ENCODE measurements at places on chromosomes 16 and 17.

GRCh38 chr16:1299012-1299867 is 10.2 kb upstream of the UBE2I start:
- no peak for DNase-seq

GRCh38 chr16:58684001-58684353 is 593 bp downstream of the SLC38A7 start:
- DNase-seq, result no peak

DNA sequence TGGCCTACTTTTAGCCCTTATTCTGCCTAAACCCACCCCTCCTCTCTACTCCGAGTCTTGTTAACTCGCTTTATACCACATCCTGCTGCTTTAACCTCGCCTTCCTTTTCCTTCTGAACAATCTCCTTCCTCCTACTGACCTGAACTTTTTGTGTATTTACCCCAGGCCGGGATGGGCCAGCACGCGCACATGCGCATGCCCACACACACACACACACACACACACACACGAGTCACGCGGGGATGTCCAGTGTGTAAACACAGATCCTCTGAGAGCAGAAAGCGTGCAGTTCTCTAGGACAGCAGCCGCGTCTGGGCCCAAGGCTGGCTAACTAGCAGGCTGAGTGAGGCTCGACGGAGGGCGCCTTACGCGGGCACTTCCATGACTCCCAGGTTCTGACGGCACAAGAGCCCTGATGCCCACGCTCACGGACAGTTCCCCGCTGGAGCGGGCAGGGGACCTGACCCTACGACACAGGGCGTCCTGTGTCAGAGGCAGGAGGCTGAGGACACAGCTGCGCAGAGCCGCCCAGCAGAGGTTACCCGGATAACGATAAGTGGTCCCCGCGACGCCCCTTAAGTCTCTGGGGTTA is 610 bp downstream of the PIK3R5 start:
- no peak for DNase-seq

- DNase-seq, result no peak
Measured at GRCh38 chr17:74604761-74605160, 12.7 kb upstream of the CD300LD start.

GRCh38 chr16:70735141-70735979 is 49.5 kb upstream of the MTSS2 start:
- DNase-seq, result no peak

GRCh38 chr17:76714336-76714735 is 3.6 kb upstream of the MXRA7 start:
- DNase-seq, result no peak

DNA sequence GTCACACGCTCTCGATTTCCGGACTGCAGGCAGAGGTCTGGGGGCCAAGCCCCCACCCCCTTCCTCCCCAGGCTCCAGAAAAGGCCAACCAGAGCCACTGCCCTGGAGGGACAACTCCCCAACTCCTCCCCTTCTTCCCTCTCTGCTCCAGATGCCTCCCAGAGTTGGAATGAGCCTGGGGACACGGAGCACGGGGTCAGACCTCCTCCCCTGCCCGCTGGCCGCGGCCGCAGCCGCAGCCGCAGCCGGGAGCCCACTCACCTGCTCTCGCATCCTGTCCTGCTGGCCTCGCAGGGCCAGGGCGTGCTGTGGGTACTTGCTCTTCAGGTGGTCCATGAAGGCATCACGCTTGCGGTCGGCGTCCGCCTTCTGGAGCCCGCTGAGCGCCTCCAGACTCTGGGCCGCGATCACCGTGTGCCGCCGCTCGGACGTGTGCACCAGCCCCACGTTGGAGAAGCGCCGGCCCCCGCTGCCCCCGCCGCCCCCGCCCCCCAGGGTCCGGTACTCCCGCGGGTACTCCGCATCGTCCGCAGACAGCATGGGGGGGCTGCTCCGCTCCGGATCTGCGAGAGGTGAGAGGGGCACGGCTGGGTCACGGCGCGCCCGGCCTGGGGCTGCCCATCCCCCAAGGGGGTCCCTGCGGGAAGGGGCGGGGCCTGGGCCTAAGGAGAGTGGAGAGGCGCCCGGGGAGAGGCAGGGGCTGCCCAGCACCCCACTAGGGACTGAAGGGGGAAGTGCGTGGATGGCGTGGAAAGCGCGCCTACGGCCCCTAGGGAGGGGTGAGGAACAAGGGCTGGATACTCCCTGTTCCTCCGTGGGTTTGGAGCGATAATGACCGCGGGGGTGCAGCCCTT is 27.3 kb downstream of the SRCIN1 start:
- DNase-seq, result no peak

GRCh38 chr17:30532871-30533270 is 55.7 kb downstream of the GOSR1 start:
- no peak for DNase-seq

- DNase-seq, result no peak
Measured at GRCh38 chr17:45705123-45706009, 78.8 kb upstream of the CRHR1 start.

DNA sequence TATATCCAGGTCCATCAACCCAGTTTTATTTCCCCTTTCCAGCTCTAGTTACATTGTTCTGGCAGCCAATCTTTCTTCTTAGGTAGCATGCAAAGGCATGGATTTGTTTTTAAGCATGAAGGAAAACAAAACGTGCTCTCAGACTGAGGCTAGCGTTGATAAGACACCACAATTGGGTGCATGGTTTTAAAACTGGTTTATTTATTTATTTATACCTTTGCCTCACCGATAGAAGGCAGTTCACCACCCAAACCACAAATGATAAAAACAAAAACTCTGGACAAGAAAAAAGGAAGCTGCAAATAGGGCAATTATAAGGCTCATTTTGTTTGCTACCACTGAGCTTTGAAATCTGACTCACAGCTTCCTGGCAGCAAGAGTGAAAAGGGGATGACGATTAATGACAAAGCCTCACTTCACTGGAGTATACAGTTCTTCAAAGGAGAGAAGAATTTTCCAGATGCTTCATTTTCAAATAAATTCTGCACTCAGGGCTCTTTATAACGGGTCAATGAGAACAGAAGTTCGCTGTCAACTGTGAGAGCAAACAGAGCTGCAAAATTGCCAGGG is 278.4 kb upstream of the IRX5 start:
- DNase-seq, result no peak

DNA sequence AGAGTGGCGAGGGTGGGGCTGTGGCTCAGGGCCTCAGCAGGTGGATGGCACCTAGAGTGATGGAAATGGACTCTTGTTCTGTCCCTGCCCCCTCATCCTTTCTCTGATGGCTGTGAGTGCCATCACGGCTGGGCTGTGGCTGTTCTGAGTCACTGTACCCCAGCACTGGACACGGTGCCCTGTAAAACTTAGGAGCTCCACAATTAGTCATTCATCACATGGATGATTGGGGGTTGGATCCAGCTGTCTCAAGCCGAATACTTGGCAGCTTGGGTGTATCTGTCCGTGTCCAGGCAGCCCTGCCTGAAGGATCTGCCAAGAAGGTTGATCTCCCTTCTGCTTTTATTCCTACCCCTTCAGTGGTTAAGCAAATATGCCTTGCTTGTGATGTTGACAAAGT is 295.5 kb upstream of the EEF2KMT start:
- DNase-seq, result no peak

GRCh38 chr17:28346746-28347246 is 10.5 kb downstream of the POLDIP2 start:
- DNase-seq, result no peak

DNA sequence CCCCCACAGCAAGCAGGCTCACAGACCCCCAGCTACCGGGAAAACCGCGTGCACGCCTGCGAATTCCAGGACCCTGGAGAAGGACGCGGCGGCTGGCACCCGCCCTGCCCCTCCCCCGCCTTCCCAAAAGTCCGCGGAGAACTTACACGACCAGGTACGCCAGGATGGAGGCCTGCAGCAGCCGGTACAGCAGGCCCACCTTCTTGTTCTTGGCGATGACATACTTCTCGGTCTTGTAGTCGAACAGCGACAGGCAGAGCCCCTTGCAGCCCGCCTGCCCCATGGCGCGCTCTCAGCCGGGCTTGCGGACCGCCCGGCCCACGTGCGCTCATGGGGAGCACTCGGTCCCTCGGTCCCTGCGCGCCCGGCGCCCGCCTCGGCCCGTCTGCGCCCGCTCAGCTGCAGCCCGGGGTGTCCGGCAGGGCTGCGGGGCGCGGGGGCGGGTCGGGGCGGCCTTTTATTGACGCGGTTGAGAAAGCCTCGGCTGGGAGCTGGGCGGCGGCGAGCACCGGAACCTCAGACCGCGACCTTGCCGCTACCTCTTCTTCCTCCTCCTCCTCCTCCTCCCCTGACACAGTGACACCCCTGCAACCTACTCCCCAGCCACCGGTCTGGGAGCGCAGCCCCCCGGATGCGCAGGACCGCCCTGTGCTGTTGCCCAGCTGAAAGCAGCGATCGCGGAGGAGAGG is at the start of gene P2RX5:
TSS of gene P2RX5 (minus strand) at position 433 of the 689 bp plus-strand sequence. CDS start at position 283, 150 bp downstream.
- no peak for DNase-seq

GRCh38 chr17:39599004-39599664 is 8.6 kb downstream of the NEUROD2 start:
- DNase-seq, result no peak

DNA sequence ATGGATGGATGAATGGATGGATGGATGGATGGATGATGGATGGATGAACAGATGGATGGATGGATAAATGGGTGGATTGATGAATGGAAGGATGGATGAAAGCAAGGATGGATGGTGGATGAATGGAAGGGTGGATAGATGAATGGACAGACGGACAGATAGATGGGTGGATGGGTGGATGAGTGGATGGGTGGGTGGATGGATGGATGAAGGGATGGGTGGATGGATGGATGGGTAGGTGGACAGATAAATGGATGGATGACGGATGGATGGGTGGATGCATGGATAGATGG is 14.9 kb downstream of the SRL start:
- no peak for DNase-seq

DNA sequence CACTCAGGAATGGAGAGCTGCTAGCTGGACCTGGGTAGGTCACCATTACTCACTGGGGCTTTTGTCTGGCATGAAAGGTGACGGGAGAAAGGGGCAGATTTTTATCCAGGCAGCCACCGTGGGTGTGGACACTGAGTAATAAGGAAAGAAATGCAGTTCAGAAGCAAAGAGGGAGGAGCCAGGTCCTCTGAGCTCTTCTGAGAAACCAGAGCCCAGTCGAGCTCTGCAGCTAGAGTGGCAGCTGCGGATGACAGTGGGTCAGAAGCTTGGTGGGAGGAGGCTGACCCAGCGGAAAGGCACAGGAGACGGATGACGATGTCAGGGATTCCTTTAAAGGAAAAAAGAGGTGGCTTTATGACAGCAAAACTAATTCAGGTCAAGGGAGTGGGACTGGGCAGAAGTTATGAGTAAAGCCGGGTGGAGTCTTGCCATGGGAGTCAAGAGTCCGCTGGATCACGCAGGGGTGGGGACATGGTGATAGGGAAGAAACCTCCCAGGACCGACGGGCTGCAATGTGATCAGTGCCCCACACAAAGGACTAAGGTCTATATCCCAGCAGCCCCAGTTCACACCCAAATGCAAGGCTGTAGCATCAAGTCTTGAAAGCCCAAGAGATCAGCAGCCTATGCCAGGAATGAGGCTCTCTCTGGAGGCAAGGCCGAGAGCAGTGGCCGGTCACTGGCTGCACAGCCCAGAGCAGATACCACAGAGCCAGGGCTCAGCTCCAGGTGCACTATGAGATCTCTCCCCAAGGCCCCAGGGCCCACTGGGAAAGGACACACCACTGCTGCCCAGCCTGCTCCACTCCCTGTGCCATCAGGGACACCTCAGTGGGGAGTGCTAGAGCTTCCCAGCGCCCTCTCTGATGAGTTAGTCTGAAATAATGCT is 6.3 kb upstream of the MNT start:
- no peak for DNase-seq

GRCh38 chr16:2980227-2981176 is at the start of gene PKMYT1:
TSS of gene PKMYT1 (minus strand) at chr16:2980446. CDS start at chr16:2979657, 789 bp downstream.
- peak; percentile 100 for DNase-seq

GRCh38 chr17:8611619-8612298 is 18.8 kb downstream of the MYH10 start:
- no peak for DNase-seq

- no peak for DNase-seq
Measured at GRCh38 chr17:80116276-80116920, 15.0 kb downstream of the GAA start.

GRCh38 chr17:16872351-16873173 is 99.4 kb downstream of the TNFRSF13B start:
- DNase-seq, result no peak

Data from GM12891 (cell line).